ENCODE measurements at places on chromosomes 5 and 9. TPM values are rescaled to one million over a fixed set of nuclear protein-coding genes. Genes with fewer than 3 reads are reported as not detected.

Gene ARID3C
- 0.18 TPM for total RNA-seq

Gene PCDHB14
- total RNA-seq, result not detected

Gene TIFAB
- total RNA-seq, result not detected

Gene EGFL7
- total RNA-seq, result 0.63 TPM

Gene TARS1
- total RNA-seq, result 148 TPM

Gene IL7R
- total RNA-seq, result 383 TPM

Gene TAF11L11
- not detected for total RNA-seq

Gene FOXD4L4
- 0.19 TPM for total RNA-seq

Gene EQTN
- not detected for total RNA-seq

Gene OR1J2
- total RNA-seq, result not detected

Gene BARHL1
- not detected for total RNA-seq

Gene KCNV2
- not detected for total RNA-seq

Gene FOXD4
- total RNA-seq, result 0.13 TPM

Gene CDO1
- total RNA-seq, result 0.38 TPM

Gene CMYA5
- total RNA-seq, result 0.08 TPM

Gene NR6A1
- 0.50 TPM for total RNA-seq

Gene TESK1
- 35.3 TPM for total RNA-seq

Gene C8G
- 0.98 TPM for total RNA-seq

Gene ORM1
- total RNA-seq, result not detected

Gene TEX48
- total RNA-seq, result not detected

Gene FAM151B
- not detected for total RNA-seq

Gene FCN2
- total RNA-seq, result not detected

Gene KCNN2
- not detected for total RNA-seq

Gene ANKRD34B
- total RNA-seq, result not detected

Gene IL4
- total RNA-seq, result 1.2 TPM

Gene BTNL3
- total RNA-seq, result not detected

Gene GALNT12
- total RNA-seq, result 6.7 TPM

Gene ATOSB
- total RNA-seq, result 16.5 TPM

Gene GM2A
- 23.5 TPM for total RNA-seq

Gene SPINK7
- total RNA-seq, result not detected

Gene PCDHA3
- total RNA-seq, result not detected
